ENCODE measurements at places on chromosomes 13 and 19.

DNA sequence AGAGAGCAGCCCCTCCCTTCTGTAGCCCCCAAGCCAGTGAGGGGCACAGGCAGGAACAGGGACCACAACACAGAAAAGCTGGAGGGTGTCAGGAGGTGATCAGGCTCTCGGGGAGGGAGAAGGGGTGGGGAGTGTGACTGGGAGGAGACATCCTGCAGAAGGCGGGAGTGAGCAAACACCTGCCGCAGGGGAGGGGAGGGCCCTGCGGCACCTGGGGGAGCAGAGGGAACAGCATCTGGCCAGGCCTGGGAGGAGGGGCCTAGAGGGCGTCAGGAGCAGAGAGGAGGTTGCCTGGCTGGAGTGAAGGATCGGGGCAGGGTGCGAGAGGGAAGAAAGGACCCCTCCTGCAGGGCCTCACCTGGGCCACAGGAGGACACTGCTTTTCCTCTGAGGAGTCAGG, 4.2 kb downstream of the KLK3 start:
- DNase-seq = no peak

DNA sequence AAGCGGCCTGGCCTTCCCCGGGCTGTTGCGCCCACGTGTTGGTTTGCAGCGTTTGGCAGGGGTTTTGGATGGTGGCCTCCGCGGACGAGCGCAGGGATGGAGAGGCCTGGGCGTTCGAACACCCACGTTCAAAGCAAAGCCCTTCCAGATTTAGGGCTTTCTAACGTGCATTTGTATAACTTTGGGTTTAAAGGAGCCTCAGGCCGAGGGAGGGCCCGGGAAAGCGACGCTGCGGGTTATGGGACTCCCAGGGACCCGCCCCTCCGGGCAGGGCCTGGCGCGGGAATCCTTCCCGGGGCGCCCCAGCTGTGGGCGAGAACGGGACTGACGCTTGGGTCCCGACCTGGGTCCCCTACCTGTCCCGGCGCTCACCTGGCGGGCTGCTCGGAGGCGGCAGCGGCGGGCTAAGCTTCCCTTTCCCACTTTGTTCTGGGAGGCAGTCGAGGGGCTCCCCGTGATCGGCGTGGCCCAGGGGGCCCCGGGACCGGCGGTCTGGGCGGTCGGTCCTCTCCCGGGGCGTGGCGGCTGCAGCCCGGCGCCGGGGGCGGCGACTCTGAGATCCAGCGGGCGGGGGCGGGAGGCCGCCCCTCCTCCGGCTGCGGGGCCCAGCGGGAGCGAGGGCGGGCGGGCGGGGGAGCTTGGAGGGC, at the start of gene FBXO17:
Gene FBXO17, minus strand, starts transcription at position 529 of the 647 bp plus-strand sequence. CDS start 25,423 bp downstream, outside the sequence.
- DNase-seq = peak; percentile 77

GRCh38 chr13:37241786-37242185, 136.3 kb upstream of the CSNK1A1L start:
- no peak for DNase-seq

DNA sequence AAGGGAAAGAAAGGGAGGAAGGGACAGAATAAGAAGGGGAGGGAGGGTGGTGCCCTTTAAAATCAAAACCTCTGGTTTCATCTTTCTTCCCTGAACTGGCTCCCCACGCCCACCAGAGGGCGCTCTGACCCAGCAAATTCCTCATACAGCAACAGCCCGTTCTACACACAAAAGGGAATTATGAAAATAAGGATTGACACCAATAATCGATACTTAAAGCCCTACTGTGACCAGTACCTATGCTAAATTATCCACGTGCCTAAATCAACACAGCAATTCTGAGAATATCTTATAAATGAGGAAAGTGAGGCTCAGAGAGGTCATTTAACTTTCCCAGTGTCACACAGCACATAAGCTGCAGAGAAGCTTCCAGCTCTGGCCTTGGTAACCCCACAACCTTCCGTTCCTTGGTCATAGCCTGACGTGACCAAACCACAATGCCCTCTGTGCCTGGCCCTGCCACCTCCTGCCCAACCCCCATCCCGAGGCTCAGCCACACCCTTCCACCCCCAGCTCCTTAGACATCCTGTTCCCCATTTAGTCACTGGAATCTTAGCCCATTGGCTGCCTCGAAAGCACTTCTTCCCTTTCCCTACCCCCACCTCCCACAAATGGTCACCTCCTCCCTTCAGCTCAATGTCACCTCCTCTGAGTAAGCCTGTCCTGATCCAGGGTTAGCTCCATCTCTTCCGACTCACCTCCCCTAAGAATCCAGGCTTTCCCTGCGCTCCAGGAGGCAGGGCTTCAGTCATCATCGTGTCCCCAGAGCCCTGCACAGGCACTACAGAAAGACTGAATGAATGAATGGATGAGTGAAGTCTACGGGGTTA, 34.2 kb upstream of the PNMA8B start:
- DNase-seq = peak; percentile 40
